ENCODE measurements at places on chromosomes 7 and 10. TPM values are rescaled to one million over a fixed set of nuclear protein-coding genes. Genes with fewer than 3 reads are reported as not detected.

WEE2 gene
- not detected for total RNA-seq

- DNase-seq, result no peak
These were observed 33.4 kb upstream of the WASL start for GRCh38 chr7:123782071-123782798.

GRCh38 chr7:74525881-74526280 lies 72.2 kb downstream of the GTF2IRD1 start:
- no peak for DNase-seq

DNA sequence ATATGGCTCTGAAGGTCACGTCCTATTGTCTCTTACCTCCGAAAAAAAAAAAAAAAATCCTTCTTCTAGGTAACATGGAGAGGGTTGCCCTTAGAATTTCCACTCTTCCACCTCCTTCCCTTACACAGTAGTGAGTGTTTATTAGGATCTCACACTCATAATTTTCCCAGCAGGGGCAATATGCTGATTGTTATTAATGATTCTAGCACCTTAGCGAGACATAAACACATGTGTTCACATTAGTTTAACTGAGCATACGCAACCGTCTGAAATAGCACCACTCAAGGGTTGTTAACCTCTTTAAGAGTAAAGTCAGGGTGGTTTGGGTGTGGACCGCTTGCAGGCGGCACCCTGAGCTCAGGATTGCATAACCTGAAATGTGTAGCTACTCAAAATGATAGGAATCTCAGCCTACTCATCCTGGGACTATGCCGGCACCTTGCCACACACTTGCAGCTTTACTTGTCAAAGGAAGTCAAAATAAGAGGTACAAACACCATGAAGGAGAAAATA lies 52.2 kb downstream of the CPEB3 start:
- peak; percentile 73 for DNase-seq

LIPN gene
- total RNA-seq, result 1.0 TPM

DNA sequence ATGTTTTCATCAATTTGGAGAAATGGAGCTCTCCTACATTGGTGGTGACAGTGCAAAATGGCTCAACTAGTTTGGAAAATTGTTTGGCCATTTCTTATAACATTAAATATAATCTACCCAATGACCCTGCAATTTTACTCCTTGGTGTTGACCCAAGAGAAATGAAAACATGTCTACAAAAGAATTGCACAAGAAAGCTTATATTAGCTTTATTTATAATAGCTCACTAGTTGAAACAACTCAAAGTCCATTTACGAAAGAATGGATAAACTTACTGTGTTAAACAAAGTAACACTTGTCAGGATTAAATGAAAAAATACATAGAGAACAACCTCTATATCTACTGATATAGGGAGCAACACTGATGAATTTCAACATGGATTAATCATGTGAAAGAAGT lies 539.9 kb downstream of the DNAJB9 start:
- no peak for DNase-seq

GRCh38 chr10:37490266-37490665 lies 364.9 kb downstream of the ANKRD30A start:
- DNase-seq, result no peak

GRCh38 chr7:83751217-83751616 lies 102.3 kb upstream of the SEMA3E start:
- no peak for DNase-seq

DNA sequence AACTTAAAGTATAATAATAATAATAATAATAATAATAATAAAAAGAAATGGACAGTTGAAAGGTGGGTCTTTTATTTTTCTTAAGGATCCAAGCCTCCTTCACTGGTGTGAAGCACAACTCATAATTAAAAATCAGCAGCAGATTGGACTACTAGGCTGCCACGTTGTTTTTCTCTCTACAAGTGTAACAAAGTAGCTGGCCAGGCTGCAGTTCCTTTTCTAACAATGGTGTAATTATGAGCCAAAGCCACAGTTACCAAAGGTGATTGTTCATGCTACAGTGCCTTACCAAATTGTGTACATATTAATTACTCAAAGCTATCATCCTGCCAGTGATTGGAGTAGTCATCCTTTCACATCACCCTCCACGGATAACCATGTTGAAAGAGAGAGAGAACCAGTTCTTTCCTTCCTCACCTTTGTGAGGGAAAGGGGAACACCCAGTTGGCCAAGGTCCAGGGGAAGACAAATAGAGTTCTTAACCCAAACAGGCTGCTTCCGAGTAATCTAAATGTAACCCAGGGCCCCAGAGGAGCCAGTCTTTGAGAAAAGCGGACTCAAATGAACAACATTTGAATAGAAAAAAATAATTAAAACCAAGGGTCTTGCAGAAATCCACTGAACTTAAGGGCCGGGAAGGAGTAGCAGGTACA lies 86.3 kb upstream of the NPS start:
- DNase-seq, result no peak

Data from upper lobe of right lung (tissue), 1 donor.